Ecto neural progenitor cell (in vitro differentiated cells): ENCODE measurements at places on chromosomes 3 and 15.

GRCh38 chr15:41284427-41285177, 47.8 kb downstream of the OIP5 start:
- DNase-seq, result no peak

GRCh38 chr3:111712294-111713167, 117.4 kb upstream of the ZBED2 start:
- peak; percentile 48 for DNase-seq

DNA sequence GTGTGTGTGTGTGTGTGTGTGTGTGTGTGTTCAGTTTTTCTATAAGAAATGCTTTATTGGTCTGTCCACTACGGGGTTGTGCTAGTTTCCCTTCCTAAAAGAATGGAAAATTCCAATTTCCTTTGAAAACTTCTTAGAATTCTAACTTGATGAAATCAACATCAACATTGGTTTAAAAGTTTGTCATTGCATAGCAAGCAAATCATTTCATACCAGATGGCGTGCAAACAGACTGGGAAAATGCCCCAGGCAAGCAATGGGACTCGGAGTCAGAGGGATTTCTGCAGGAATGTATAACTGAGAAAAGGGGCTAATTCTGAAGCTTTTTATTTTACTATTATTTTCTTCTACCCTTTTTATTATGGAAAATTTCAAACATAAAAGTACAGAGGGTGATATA, 13.1 kb upstream of the DYNC1LI1 start:
- no peak for DNase-seq

- no peak for DNase-seq
These were observed 3.0 kb downstream of the MFGE8 start for GRCh38 chr15:88909956-88910831.

DNA sequence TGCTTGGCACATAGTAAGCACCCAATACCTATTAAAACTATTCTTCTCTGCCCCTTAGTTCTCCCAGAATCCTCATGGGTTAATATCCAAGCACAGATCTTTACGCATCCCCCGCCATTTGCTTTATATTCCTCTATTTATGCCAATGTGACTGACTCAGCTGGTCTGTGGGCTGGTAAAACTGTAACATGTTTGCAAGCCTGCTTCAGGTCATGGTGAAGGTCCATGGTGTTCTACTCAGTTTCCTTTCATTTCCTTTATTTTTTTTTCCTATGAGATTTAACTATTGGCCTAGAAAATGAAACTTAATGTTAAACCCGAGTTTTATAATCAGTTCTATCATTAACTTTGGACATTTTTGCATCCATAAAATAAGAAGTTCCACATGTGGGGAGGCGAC, 47.0 kb downstream of the FRMD4B start:
- no peak for DNase-seq

DNA sequence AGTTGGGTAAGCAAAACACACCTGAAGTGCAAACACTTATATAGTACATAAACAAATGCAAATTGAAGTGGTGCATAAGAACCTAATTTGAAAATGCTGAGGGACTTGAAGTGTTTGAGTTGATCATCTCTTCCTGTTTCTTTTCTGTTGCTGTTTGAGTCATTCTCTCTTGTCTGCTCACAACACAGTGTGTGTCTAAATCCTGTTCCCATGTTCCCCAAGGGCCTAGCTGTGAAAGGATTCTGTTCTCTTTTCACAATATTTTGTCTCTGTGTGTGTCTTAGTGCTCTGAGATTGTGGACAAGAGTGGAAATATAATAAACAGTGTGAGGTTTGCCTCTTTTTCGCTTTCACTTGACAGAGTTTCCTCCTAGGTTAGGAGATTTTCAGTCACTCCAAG, 6.1 kb downstream of the CD96 start:
- no peak for DNase-seq

GRCh38 chr3:126897943-126898342, 85.0 kb upstream of the PLXNA1 start:
- DNase-seq, result no peak

DNA sequence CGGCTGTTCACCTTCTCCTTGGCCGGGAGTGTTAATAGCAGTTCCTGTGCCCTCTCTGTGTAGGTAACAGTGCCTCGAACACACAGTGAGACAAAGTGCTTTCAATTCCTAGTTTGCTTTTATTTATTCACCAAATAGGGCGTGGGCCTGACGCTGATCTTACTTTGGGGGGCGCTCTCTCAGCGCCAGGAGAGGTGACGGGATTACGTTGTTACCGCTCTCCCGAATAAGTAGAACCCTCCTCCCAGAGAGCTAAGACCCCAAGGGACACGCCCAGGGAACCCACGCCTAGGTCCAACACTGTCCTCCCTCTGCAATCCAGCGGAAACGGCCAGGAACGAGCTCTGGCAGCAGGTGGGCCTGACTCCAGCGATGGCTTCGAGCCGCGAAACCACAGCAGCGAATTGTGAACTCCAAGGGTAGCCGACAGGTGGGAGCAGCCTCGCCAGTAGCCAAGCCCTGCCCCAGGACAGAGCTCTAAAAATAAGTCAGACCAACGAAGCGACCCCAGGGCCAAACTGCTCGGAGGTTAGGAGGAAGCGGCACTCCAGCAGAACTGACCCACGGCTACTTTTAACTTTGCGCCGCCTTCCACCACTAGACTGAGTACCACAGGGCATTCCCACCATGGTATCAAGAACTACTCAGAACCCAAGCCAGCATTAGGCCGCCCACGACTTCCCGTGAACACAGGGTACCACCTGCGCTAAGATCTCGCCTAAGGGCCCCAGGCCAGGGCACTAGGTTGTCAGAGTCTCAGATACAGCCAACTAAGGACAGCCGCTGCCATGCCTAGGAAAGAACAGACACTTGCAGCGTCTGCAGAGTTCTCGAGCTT, 1.6 kb upstream of the SIN3A start:
- DNase-seq, result peak; percentile 78

DNA sequence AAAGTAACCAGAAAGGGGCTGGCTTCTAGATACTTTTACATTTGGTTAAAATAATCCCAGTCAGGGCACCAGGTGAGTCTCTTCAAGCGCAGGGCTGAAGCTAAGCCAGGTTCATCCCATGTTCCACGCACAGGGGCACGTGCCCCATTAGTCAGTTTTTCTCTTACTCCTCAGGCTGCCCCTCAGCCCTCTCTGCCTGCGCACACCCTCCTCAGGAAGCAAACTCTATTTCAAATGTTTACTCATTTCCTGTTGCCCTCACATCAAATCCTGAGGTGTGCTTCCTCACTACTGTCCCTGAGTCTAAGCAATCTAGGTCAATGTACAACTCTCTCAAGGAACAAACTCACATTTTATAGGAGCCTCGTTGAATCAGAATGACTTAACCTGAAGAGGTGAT, 48.5 kb downstream of the THBS1 start:
- DNase-seq, result no peak

DNA sequence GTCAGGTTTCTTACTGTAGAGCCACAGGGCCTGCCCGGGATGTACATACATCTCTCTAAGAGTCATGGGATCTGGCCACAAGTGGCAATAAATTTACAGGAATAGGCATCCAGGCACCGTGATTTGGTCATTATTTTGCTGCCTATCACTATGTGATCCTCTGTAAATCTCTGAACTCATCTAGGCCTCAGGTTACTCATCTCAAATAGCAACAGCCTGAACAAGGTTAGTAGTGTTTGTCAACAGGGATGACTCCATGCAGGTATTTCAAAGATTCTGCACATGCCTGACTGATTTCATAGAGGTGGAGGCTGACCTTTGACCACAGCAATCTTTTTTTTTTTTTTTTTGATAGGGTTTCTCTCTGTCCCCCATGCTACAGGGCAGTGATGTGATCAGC, 88.8 kb upstream of the TBL1XR1 start:
- no peak for DNase-seq

- DNase-seq, result no peak
These were observed 9.2 kb upstream of the DCUN1D1 start for GRCh38 chr3:182989566-182989965.

DNA sequence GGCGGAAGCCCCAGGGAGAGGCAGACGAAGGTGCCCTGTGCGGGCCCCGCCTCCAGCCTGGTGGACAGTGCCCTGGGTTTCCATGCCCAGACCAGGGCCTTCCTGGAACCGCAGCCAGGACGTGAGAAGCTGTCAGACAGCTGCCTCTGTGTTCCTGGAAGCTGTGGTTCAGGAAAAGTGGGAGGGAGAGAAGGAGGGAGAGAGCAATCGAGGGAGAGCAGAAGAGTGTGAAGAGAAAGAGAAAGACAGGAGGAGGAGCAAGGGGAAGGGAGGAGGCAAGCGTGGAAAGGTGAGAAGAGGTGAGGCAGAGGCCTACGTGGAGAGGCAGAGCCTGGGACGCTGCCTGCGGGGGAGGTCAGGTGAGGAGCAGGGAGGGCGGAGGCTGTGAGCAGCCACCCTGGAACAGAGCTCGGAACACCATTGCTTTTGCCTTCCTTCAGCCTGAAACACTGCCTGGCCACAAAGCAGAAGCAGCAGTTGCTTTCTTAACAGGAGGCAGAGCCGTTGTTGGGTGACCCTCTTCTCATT, 18.6 kb downstream of the ZDHHC19 start:
- no peak for DNase-seq

GRCh38 chr3:8416965-8417364, 84.7 kb upstream of the LMCD1 start:
- DNase-seq, result no peak

- DNase-seq, result no peak
These were observed 1.9 kb downstream of the CISH start for GRCh38 chr3:50609763-50610085.

DNA sequence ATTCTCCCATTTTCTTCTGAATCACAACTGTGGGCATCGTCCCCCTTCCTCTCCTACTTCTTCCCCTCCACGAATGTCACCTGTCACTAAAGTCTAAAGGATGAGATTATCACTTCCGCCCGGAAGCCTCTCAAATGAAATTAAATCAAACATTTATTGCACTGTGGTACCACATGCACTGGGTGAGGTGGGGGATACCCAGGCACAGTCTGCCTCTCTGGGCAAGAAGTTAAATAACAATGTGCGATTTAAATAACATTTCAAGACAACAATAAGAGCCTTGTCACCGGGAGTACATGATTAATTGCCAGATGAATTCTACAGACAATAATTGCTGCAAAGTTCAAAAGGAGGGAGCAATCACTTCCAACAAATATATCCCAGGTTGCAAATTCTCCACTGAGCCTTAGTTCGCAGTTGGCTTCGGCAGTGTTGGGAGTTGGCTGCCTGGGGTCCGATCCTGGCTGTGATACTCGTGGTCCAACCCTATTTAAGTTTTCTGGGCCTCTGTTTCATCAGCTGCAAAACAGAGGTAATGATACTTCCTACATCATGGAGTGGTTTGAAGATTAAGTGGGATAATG, 77.7 kb downstream of the FOXP1 start:
- DNase-seq, result no peak

GRCh38 chr3:73409138-73409763, 215.5 kb downstream of the PDZRN3 start:
- no peak for DNase-seq

GRCh38 chr15:96538491-96538890, 208.0 kb downstream of the NR2F2 start:
- no peak for DNase-seq

DNA sequence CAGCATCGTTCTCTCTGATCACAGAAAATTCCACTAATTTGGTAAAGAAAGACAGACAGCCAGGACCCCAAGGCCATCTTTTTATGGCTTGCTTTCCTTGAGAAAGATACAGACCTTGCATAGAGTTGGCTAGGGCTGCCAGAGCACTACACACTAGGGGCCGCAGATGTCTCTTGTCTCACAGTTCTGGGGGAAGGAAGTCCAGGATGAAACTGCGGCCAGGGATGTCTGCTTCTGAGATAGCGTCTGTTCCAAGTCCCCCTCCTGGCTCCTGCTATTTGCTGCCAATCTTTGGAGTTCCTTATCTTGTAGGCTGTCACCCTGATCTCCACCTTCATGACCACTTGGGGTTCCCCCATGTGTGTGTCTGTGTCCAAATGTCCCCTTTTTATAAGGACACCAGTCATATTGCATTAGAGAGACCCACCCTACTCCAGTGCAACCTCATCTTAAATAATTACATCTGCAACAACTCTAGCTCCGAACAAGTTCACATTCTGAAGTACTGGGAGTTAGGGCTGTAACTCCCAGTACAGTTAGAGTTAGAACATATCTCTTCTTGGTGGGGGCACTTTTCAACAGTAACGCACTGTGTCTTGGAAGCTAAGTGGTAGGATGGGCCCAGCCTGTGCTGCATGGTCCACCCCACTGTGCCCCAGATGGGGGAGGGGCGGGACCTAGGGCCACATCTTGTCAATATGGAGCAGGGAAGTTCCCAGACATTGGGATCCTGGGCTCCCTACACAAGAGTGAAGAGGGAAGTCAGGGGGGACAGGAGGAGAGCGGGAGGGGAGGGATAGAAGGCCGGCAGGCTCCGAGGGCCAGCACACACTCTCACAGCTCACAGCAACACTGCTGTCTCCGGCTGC, 42.2 kb downstream of the KLF15 start:
- peak; percentile 33 for DNase-seq

DNA sequence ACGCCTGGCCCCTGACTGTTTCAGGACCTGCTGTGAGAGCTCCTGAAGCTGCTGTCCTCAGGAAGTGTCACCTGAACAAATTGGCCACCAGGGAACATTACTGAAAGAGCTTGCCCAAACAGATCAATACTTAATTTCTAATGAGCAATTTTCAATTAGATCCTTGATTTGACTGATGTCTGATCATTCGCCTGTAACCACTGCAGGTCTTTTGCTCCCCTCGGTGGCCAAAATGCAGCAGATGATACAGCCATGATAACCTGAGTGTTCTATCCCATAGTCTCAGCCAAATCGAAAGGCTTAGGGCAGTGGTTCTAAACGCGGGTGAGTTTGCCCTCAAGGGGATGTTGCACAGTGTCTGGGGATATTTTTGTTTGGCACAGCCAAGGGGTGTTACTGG, 57.6 kb upstream of the MEX3B start:
- DNase-seq, result no peak

DNA sequence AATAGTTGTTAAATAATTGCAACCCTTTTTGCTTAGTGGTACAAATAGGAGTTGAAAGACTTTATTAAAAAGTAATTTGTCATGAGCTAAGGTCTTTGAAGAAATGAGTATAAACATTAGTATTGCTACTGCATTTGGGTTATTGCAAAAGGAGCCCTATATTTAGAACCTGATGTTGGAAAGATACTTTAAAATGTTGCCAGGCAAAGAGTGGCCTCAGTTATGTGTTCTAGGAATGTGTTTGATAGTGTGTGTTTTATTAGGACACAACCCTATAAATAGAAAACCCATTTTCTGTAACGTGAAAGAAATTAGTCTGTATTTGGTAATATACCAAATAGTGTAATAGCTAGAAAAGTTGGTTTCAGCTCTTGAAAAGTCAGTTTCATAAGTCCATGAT, 10.7 kb downstream of the VPS8 start:
- DNase-seq, result no peak

GRCh38 chr3:25460751-25461150, 32.7 kb downstream of the RARB start:
- no peak for DNase-seq

DNA sequence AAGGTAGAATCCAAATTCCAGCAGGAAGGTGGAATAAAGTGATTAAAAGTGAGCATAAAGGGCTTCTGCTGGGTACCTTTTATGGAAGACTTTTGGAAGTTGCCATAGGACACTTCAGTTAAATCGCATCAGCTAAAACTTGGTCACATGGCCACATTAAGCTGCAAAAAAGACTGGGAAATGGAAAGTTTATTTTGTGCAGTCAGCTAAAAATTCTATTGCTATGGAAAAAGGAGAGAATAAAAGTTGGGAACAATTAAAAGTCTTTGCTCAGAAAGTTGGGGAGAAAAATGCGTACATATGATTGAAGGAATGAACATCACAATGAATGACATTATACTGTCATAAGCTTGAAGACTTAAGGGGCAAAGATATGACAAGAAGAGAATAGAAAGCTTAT, 49.3 kb downstream of the FGF7 start:
- DNase-seq, result no peak

GRCh38 chr15:57950381-57950946, 115.0 kb downstream of the ALDH1A2 start:
- no peak for DNase-seq

GRCh38 chr15:67085818-67086636, 20.6 kb downstream of the SMAD3 start:
- DNase-seq, result no peak
